Spleen (tissue), 13 donors: ENCODE measurements at places on chromosomes 13 and 19.

DNA sequence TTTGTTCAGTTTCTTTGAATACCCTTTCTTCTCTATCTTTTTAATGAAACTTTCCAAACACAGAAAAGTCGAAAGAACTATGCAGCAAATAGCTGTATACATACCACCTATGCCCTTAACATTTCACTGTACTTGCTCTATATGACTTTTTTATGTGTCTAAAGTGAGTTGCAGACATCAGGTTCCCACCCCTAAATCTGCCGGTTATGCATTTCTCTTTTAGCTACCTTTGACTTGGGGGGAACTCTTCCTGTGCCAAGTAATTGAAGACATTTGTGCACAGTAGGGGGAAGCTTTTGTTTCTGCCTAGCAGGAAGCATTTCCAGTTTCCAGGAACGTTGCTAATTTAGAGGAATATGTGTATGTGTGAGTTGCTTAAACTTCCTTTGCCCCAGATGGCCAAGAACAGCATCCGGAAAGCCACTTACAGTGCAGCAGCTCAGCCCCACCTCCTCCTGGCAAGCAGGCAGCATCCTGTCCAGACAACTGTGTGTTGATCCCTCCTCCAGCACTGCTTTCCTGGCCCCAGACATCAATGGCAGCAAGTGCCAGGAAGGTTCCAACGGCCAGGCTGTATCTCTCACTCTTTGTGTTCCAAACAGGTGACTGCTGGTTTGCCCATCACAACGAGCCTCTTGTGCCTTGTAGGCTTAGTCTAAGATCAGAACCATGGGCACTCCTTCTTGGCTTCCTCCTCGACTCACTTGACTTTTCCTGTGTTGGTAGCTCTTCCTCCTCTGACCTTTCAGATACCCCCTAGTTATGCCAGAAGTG is 14.7 kb upstream of the GRAMD1A start:
- DNase-seq = no peak

DNA sequence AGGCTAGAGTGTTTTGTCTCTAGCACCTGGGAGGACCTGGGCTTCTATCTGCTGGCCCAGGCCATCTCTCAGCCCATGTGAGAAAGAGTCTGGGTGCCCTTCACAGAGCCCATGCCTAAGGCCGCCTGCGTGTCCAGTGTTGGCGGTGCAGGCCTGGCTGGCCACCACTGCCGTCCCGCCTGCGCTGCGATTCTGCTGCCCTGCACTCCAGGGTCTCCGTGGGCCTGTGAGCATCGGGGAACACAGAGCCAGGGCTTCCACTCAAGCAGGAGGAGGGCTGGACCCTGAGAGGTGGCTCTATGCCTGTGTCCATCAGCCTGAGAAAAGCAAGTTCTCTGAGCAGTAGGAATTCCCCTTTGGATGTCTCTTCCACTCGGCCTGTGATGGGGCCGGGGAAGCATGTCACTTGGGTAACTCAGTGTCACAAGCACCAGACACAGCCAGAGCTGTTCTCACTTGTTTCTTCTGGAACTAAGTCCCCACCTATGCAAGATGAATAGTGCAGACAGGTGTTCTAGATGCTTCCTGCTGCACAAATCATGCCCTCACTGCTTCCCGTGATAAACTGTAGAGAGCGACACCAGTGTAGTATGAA is 93.9 kb downstream of the RAB20 start:
- DNase-seq = no peak

DNA sequence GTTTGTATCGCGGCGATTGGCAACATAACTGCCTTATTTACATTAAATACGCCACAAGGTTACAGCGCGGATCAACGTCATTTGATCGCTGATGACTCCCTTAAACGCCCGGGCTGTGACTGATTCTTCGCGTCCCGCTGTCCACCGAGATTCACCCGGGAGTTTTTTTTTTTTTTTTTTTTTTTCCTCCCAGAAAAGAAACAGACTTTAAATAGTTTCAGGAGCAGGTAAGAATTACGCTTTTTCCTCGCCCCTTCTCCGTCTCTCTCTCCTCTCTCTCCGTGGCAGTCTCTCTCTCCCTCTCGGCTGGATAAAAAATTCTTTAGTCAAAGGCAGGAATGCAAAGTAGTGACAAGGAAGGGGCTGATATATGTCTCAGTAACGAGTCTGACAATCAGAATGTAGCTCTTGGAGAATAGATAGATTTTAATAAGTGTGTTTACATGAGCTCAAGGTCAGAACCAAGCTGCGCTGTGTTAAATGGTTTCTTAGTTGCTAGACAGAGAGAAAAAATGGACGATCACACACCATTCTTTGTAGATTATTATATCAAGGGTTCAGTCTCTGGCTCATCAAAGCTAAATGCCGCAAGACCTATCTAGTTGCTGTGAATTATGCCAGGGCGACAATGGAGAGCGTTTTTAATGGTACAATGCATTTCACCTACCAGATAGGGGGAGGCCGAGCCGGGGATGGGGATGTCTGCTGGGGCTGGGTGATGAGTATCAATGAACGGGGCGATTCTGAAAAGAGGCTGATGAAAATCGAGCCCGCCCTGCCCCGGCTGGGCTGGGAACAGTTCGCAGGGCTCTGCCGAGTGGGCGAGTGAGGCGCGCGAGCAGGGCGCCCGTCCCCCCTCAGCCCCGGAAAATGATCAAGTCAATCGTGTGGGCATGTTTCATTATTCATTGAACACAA is 147.2 kb upstream of the ZNF536 start:
- no peak for DNase-seq

DNA sequence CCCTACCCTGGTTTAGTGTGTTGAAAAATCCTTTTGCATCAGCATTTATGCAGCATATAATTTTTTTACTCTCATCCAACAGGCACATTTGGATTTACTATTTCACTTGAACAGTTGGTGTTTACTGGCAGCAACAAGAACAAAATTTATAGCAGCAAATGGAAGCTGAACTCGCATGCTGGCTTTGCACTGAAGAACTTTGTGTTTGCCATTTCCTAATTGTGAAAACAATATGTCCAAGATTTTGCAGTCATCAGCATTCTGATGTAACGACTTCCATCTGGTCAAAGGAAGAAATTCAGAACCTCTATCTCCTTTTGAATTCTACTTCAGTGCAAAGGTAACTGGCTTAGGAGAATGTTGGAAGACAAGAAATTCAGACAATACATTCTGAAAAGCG is 131.0 kb downstream of the DLEU7 start:
- DNase-seq = no peak

- no peak for DNase-seq
Observed at GRCh38 chr13:103952183-103952582, 886.0 kb upstream of the SLC10A2 start.

- no peak for DNase-seq
Observed at GRCh38 chr13:37207691-37208451, 102.4 kb upstream of the CSNK1A1L start.

- no peak for DNase-seq
Observed at GRCh38 chr13:46831588-46832194, 34.7 kb upstream of the ESD start.
